Adrenal gland (tissue), 19 donors: ENCODE measurements at places on chromosomes 12 and 14.

DNA sequence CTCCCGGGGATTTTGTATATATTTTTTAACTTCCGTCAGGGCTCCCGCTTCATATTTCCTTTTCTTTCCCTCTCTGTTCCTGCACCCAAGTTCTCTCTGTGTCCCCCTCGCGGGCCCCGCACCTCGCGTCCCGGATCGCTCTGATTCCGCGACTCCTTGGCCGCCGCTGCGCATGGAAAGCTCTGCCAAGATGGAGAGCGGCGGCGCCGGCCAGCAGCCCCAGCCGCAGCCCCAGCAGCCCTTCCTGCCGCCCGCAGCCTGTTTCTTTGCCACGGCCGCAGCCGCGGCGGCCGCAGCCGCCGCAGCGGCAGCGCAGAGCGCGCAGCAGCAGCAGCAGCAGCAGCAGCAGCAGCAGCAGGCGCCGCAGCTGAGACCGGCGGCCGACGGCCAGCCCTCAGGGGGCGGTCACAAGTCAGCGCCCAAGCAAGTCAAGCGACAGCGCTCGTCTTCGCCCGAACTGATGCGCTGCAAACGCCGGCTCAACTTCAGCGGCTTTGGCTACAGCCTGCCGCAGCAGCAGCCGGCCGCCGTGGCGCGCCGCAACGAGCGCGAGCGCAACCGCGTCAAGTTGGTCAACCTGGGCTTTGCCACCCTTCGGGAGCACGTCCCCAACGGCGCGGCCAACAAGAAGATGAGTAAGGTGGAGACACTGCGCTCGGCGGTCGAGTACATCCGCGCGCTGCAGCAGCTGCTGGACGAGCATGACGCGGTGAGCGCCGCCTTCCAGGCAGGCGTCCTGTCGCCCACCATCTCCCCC is 777 bp downstream of the ASCL1 start:
- DNase-seq, result no peak

GRCh38 chr14:61342932-61343331 is 21.6 kb downstream of the PRKCH start:
- DNase-seq, result no peak

DNA sequence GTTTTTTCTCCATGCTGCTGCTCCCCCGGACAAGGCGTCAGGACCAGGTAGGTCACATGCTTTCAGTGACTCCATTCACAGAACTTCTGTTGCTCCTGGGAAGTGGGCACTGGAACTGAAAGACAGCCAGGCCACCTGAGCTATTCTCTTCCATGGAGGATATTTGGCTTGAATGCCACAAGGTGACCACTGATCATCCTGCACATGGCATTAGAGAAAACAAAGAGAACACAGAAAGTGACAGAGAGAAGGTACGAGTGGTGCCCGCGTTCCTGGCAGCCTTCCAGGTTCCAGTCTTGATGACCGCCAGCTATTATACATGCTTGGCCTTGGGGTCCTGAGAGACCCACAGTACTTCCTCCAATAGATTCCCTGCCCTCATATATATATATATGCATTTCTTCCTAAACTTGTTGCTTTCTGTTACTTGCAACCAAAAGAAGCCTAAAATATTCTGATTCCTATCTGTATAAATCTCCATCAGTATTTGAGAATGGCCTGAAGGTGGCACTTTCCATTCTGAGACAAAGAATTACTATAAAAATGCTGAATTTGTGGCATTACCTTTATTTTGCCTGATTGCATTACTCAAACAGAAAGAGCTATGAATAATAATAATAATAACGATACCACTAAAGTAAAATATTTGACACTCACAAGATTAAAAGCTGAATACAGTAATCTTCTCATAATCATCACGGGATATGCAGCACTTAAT is 174.9 kb downstream of the FOXN3 start:
- DNase-seq, result no peak

DNA sequence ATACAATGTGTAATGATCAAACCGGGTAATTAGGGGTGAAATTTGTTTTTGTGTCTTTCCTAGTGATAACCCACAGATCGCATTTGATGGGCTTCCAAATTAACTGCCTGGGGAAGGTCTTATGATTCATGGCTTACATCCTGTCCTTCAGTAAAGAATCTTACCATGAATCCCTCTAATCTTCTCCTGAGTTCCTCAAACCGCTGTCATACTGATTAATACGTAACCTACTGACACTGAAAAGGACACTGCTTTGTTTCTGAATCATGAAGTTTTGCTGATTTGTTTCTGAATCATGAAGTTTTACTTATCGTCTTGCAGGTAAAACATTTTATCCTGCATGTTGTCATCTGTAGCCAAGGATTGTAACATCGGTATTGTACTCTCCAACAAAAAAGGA is 52.0 kb upstream of the CRY1 start:
- DNase-seq, result no peak

GRCh38 chr12:116670859-116671258 is 67.0 kb downstream of the SPRING1 start:
- no peak for DNase-seq

- no peak for DNase-seq
Observed at GRCh38 chr12:12439636-12440035, 82.8 kb downstream of the BORCS5 start.

GRCh38 chr12:130457215-130457614 is 119.5 kb downstream of the PIWIL1 start:
- no peak for DNase-seq

DNA sequence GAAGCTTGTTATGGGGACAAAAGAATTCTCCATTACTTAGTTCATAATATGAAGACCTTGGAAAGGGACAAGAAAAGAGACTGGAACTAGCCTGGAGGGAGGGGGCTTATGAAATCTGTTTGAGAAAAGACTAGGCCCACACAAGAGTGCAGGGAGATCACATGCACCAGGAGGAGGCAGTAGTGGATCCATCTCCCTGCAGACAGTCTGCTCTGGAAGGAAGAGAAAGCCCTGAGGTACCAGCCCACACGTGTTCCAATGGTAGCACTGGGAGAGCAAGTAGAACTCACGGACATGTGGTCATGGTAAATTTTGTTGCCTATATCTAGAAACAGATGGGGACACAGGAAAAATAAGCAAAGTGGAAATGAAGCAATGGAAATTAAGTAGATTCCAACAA is 445.4 kb downstream of the SOX5 start:
- no peak for DNase-seq

DNA sequence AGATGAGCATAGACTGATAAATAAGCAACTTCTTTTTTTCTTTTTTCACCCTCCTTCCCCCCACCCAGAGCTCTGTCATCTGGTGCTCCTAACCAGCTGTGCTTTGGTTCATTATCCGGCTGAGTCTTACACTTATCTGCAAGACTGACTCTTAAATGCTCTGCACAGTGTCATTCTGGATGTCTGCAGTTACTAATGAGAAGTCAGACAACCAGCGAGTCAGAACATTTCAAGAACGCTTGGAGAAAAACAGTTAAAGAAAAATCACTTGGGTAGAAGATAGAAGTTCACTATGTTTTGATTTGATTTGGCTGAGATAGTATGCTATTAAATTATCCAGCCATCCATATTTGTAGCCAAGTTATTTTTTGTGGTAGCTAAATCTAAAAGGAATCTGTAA is 328.9 kb upstream of the PRICKLE1 start:
- no peak for DNase-seq

- DNase-seq, result no peak
Observed at GRCh38 chr12:87836190-87836589, 193.0 kb downstream of the C12orf50 start.

- peak; percentile 99 for DNase-seq
Observed at GRCh38 chr12:121796855-121797751, 3.6 kb upstream of the RHOF start.

DNA sequence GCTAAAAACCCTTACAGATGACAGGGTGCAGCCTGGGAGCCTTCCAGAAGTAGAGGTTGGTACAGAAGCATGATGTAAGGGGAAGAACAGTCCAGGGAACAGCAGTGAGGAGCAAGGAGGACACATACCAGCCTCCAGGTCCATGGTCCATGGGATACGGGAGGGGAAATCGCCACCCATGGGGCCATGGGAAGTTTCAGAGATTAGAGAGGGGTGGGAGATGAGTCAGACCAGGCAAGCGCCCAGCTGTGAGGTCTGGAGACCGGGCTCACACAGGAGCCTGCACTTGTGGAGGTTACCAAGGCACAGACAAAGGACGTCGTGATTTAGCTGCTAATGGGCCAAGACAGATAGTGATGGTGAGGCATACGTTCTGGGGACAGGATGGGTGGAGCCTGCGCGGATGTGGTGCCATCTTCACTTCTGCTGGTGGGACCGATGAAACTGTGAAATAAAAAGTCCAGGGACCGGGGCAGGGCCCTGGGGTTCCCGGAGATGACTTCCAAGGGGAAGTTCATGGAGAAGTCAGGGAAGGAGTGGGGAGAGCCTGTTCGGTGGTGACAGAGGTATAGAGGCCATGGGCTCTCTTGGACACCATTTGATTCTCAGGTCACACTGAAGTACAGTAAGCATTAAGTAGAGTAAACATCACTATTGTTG is 17.7 kb upstream of the LRP1-AS start:
- no peak for DNase-seq

GRCh38 chr14:76576047-76576741 is 185.1 kb upstream of the VASH1 start:
- DNase-seq, result no peak

DNA sequence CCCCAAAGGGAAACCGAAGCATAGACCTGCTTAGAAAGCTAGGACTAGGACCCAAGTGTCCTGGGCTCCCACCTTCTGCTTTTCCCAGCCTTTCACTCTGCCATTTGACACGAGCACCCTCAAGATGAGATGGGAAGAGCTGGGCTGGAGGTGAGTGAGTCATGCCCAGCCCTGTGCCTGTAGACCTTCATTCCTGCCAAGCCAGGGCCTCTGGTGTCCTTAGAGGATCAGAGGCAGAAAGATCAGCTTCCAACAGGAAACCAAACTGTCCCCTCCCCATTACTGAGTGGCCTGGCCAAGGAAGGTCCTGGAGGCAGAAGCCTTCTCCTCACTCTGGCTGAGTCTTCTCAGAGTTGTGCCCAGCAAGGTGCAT is 3.5 kb downstream of the TMEM63C start:
- peak; percentile 19 for DNase-seq

DNA sequence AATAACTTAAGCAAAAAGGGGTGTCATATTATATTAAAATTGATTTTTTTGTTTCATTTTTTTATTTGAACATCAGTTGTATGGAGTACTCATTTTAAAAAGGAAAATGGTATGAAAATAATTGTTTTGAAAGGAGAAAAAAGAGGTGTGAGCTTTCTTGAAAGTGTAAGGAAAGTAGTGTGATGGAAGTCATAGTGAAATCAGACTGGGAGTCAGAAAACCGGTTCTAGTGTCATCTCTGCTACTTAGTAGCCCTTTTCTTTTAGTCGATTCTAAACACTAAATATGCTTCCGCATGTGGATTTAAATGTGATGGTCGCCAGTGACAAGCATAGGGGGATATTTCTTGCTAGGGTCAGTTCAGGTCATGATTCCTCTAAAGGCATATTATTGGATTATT is 1.8 kb upstream of the DYRK2 start:
- DNase-seq, result no peak

GRCh38 chr12:114508529-114509129 is 102.7 kb upstream of the TBX5 start:
- peak; percentile 72 for DNase-seq

- DNase-seq, result peak; percentile 33
Observed at GRCh38 chr12:117098361-117099217, 627 bp downstream of the TESC start.

- no peak for DNase-seq
Observed at GRCh38 chr12:473863-474577, 14.3 kb downstream of the B4GALNT3 start.

DNA sequence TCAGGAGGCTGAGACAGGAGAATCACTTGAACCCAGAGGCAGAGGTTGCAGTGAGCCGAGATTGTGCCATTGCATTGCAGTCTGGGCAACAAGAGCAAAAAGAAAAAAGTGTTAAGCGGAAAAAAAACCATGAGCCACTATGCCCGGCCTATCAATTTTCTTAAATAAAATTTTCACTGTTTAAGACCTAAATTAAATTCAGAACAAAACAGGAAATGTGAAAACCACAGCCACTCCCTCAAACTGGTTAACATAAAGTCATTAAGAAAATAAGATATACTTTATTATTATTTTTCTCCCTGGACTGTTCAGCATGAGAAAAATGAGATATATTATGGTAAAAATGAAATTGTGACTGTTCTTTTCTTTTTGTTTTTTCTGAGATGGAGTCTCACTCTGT is 44.6 kb upstream of the GCH1 start:
- DNase-seq, result no peak

- no peak for DNase-seq
Observed at GRCh38 chr14:75379930-75380270, 47.9 kb upstream of the JDP2 start.

- DNase-seq, result no peak
Observed at GRCh38 chr12:89334548-89335169, 17.6 kb downstream of the DUSP6 start.

GRCh38 chr12:132593521-132593920 is 16.9 kb downstream of the LRCOL1 start:
- DNase-seq, result no peak

GRCh38 chr12:75646329-75647210 is 135.2 kb upstream of the KRR1 start:
- no peak for DNase-seq
